ENCODE measurements at places on chromosomes 1 and 21. TPM values are rescaled to one million over a fixed set of nuclear protein-coding genes. Genes with fewer than 3 reads are reported as not detected.

OVAAL gene
- not detected for total RNA-seq

ATAD3C gene
- total RNA-seq = 2.3 TPM

UTS2 gene
- total RNA-seq = not detected

CR1L gene
- total RNA-seq = not detected

NLRP3 gene
- 4.1 TPM for total RNA-seq

FAM163A gene
- not detected for total RNA-seq

SIM2 gene
- total RNA-seq = not detected

DMRTA2 gene
- not detected for total RNA-seq

WDR64 gene
- total RNA-seq = 0.10 TPM

VANGL2 gene
- not detected for total RNA-seq

ZMYND12 gene
- total RNA-seq = 0.79 TPM

KIAA1614 gene
- 0.12 TPM for total RNA-seq

RBM11 gene
- 0.55 TPM for total RNA-seq

UBE2G2 gene
- total RNA-seq = 90.1 TPM

OPTC gene
- total RNA-seq = not detected

HYI gene
- 25.4 TPM for total RNA-seq

ILDR2 gene
- 5.4 TPM for total RNA-seq

NTMT2 gene
- total RNA-seq = not detected

TRAPPC3 gene
- 56.2 TPM for total RNA-seq

ITGB2 gene
- total RNA-seq = 565 TPM

CCNL2 gene
- 122 TPM for total RNA-seq

URB1 gene
- total RNA-seq = 14.2 TPM

LINGO4 gene
- 0.10 TPM for total RNA-seq

PDZK1IP1 gene
- not detected for total RNA-seq

NUF2 gene
- 43.2 TPM for total RNA-seq

INAVA gene
- total RNA-seq = not detected

All from activated naive CD4-positive, alpha-beta T cell treated with anti-CD3 and anti-CD28 coated beads, Interleukin-2, amount 10 ng/mL, durations not matched to agents 5 hours and 36 hours (primary cell).